Foreskin keratinocyte (primary cell): ENCODE measurements at places on chromosomes 11 and 22. TPM values are rescaled to one million over a fixed set of nuclear protein-coding genes. Genes with fewer than 3 reads are reported as not detected.

The DERL3 gene
- 1.9 and 3.5 TPM in 2 replicates for total RNA-seq

The OOSP2 gene
- not detected in 2 replicates for total RNA-seq

The MOGAT2 gene
- not detected in 2 replicates for total RNA-seq

The OR8D2 gene
- not detected in 2 replicates for total RNA-seq

The PYGM gene
- 0.07 TPM in 2 replicates for total RNA-seq

The PACSIN3 gene
- total RNA-seq: 67.9 and 71.4 TPM in 2 replicates

DNA sequence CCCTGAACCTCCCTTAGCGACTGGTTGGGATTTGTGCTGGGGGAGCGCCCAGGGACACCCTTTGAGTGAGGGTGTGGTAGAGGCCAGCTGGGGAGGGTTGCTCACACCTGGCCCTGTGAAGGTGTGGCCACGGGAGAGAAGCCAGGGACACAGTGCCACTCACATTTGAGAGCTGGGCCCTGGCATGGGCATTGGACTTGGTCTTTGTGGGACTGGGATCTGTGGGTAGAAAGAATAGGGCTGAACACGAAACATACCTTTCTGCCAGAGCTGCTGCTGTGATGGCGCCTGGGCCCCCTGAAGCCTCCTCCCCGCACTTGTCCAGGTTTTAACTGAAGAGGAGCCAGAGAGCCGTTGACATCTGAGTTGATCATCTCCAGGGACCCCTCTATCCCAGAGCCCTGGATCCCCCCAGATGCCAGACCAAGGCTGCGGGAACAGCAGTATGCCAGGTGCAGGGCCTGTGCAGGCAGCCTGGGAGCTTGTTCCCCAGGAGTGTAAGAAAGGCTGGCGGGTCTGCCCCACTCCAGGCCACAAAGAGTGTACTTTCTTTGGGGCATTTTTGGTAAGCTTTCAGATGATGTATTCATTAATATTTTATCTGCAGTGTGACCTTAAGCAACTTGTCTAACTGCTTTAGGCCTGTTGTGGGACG lies 284.1 kb downstream of the TBC1D22A start:
- DNase-seq: no peak

- DNase-seq: no peak
Observed at GRCh38 chr22:40818192-40818746, 877 bp downstream of the SLC25A17 start.

GRCh38 chr11:116605543-116606459 lies 167.0 kb downstream of the BUD13 start:
- DNase-seq: peak; percentile 17

GRCh38 chr22:39913321-39913720 lies 12.4 kb downstream of the GRAP2 start:
- DNase-seq: no peak

- no peak for DNase-seq
Observed at GRCh38 chr11:45852018-45852711, 4.9 kb downstream of the CRY2 start.

DNA sequence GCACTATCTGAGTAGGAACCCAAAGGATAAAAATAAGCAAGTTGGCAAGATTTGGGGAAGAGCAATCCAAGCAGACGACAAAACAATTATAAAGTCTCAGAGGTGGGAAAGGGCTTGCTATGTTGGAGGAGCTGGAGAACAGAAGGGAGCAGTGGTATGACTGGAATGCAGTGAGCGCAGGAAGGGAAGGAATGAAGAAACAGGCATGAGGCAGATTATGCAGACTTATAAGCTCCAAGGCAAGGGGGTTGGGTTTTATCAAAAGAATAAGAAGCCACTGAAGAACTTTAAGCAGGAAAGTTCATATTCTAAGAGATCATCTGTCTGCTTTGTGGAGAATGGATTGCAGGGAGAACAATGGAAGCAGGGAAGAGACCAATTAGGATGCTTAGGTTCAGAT lies 31.7 kb downstream of the PGM2L1 start:
- peak; percentile 4 for DNase-seq
